ENCODE measurements at places on chromosomes 6 and 20.

DNA sequence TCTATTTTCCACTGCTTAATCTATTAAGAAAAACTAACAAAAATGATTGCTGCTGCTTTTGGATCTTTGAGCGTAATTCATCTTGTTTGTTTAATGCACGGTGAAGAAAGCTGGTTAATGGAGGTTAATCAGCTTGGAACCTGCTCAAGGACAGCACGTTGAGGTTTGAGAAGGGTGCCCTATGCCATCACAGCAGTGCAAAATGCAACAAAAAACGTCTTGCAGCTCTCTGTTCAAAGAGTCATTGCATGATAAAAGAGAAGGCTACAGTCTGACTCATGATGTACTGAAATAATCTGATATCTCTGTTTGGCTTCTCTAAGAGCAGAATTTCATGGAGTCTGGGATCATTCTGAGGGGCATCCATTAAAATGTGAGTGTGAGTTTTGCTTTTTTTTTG is 80.6 kb upstream of the PREP start:
- DNase-seq: no peak

- no peak for DNase-seq
Measured at GRCh38 chr20:33490934-33491656, 1.2 kb downstream of the CBFA2T2 start.

- DNase-seq: no peak
Measured at GRCh38 chr20:57384953-57385761, 6.0 kb upstream of the RBM38 start.

DNA sequence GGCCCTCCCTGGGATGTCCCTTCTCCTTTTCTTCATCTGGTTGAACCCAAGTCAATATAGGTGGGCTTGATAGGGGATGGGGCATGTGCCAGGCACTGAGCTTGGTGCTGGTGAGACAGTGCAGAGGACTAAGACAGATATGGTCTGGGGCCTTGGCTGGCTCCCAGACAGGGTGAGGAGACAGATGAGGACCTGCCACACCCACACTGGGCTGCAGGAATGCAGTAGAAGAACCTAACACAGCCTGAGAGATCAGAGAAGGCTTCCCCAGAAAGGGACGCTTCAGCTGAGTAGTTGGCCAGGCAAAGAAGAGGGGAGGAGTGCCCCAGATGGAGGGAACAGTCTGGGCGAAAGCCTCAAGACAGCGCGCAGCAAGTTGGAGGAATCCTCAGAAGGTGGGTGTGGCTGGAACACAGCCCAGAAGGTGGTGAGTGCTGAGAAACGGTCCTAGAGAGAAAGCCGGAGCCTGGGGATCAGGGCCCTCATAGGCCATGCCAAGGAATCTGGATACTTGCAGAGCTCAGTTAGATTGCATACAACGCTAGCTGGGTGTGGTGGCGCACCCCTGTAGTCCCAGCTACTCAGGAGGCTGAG is 26.4 kb downstream of the CD40 start:
- DNase-seq: no peak

DNA sequence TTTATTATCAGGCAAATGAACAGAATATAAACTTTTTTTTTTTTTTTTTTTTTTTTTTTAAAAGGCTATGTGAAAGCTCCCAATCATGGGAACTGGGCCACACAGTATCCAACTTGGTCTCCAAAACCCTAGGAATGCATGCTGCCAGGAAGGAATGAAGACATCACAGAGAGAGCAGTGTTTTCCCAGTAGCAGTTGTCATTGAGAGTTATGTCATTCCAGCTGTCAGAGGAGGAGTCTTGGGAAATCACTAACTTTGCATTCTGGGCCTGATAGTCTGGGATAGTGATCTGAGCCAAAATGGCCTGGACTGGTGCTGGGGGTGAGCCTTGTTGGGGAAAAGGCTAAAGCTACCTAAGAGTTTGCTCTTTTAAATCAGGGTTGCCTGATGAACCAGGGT is 231.3 kb upstream of the MAP3K7 start:
- DNase-seq: no peak

DNA sequence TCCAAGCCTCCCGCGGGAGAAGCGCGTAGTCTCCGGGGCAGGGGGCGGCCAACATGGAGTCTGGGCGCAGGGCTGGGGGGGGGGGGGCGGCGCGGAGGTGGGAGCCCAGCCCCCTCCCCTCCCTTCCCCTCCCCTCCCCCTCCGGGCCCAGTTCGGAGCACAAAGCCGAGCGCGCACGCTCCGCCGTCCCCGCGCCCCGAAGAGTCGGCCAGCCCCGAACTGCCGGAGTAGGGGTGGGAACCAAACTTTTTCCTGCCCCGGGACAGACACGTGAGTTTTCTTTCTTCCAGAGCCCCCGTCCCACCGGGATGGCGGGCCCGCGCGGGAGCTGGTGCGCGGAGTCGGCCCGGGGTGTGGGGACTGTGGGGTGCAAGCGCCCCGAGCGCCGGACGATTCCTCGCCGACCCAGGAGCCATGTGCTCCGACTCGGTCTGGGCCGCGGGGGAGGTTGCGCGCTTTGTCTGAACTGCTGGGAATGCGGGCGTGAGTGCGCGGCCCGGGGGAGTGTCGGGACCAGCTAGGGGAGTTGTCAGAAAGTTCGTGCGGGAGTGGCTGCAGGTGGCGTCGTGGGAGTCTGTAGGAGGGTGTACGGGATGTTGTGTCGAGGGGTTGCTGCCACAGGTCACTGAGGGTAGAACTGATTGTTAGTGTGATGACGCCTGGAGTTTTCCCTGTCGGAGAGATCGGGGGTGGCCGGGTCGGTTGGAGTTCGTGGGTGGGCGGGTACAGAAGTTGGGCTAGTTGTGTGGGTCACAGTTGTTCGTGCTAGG is 1.2 kb downstream of the TGIF2 start:
- DNase-seq: peak; percentile 66

DNA sequence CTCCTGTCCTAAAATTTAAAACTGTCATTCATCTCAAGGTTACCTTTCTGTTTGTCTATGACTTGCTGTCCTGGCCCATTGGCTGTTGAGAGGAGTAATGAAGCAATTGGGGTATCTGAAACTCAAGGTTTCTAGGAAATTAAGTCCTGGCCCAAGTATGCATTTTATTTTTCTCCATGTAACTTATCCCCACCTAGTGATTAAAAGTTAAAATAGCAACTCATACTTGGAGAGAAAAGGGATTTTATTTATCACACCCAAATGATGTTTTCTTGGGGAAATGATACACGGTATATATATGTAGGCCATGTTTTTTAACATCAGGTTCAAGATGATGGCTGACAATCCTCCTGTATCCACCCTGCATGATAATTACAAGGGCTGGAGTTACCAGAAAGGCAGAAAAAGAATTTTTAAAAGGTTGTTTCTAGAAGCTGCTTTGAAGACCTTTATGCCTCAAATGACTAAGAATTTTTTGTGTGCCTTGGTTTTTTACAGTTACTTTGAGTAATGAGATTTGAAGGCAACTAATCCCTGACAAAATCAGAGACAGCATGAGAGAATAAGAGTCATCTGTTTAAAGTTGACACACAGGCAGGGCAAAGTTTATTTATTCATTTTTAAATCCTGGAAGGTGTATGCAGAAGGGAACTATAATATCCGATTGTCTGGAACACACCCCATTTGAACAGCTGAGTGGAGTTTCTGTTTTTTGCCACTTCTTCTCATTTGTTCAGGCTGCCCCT is 28.9 kb upstream of the C6orf58 start:
- DNase-seq: no peak

GRCh38 chr20:62860924-62861691 is 514 bp downstream of the TCFL5 start:
- DNase-seq: peak; percentile 28

Measured in activated CD4-positive, alpha-beta T cell treated with anti-CD3 and anti-CD28 coated beads for 4 hours (primary cell).